PC-3 (cell line): ENCODE measurements at places on chromosomes 1 and 21. TPM values are rescaled to one million over a fixed set of nuclear protein-coding genes. Genes with fewer than 3 reads are reported as not detected.

ZNF648 gene
- total RNA-seq, result not detected in 2 replicates

ADCY10 gene
- total RNA-seq, result not detected in 2 replicates

DNA sequence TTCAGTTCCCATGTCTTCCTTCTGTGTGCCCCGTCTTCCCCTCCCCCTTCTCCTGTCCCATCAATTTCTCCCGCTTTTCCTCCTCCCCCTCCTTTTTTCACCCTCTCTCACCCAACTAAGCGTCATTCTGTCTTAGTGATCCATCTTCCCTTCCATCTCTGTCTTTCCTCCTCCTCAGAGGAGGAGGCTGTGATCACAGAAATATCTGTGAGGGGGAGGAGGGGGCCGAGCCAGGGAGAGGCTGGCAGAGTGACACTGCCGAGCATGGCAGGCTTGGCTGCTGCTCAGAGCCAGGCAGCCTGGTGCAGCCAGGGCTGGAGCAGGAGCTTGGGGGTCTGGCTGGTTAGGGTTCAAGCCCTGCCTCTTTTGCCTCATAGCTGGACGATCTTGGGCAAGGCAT is 7.6 kb downstream of the HTR6 start:
- H3K27me3 ChIP-seq, result no peaks in the 10 kb centered on the region
- no peak for DNase-seq
- H3K4me1 ChIP-seq, result peaks cover 5% of the 10 kb centered on the region; the same call in 1 of the 2 replicates
- H3K4me3 ChIP-seq, result no peak overlapping the region
- no peak overlapping the region for H3K27ac ChIP-seq

GRCh38 chr1:30930631-30931173 is 22.1 kb upstream of the SDC3 start:
- H3K4me3 ChIP-seq, result no peak overlapping the region
- DNase-seq, result no peak
- H3K4me1 ChIP-seq, result peaks cover 10% of the 10 kb centered on the region; the same call in 1 of the 2 replicates
- peaks cover 18% of the 10 kb centered on the region; the same call in 1 of the 2 replicates for H3K36me3 ChIP-seq
- no peaks in the 10 kb centered on the region for H3K27me3 ChIP-seq

- H3K36me3 ChIP-seq, result no peaks in the 10 kb centered on the region
- no peaks in the 10 kb centered on the region for H3K27me3 ChIP-seq
- DNase-seq, result peak; percentile 22
- H3K4me3 ChIP-seq, result no peak overlapping the region
- H3K4me1 ChIP-seq, result peaks cover 43% of the 10 kb centered on the region
Observed at GRCh38 chr1:147853391-147853790, 49.2 kb upstream of the GJA8 start.
